Left ventricle myocardium inferior (tissue), 1 donor: ENCODE measurements at places on chromosomes 4 and X.

DNA sequence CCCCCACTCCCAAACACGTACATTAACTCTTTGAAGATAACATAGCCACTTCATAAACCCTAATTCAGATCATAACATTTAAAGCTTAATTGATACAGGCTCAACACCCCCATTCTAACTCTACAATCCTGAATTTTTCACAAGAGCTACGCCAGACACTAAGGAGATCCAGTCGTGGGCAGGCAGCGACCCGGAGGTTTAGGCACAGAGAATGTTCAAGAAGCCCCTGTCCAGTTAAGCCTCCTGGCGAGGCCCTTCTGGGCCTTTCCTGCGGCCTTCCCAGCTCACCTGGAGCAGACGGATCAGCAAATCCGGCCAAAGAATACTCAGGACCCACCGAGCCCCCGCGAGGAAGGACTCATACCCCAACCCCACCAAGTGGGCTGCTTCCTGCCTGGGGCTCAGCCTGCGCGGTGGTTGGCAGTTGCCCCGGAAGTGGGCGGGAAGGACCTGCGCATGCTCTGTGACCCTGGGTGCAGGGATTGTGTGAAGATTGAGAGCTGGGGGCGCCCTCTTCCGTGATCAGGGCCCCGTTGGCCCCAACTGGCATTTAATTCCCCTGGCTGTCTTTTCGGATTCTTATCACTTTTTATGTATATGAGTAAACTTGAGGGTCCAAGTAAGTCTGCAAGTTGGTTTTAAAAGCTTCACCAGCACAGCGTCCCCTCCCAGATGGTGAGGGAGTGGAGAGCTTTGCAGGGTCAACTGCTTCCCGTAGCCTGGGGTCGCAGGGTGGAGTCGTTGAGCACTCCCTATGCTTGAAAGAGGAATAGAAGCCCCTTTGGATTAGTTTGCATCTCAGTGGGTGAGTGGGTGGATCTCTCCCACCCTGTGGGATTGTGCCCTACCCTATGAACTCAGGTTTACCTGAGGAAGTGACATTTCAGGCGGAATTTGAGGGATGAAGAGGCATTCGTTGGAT lies at the start of gene TRIM61:
Gene TRIM61 (minus strand): TSS at position 415 of the 922 bp plus-strand sequence. CDS start 7,655 bp downstream, outside the sequence.
- H3K4me1 ChIP-seq: peaks cover 12% of the 10 kb centered on the region
- peak within 1 kb of the TSS; percentile 73 for H3K4me3 ChIP-seq
- peaks cover 15% of the 10 kb centered on the region for H3K36me3 ChIP-seq
- no peaks in the 10 kb centered on the region for H3K27me3 ChIP-seq
- peak; percentile 74 for DNase-seq
- peak within 1 kb of the TSS; percentile 67 for H3K27ac ChIP-seq

GRCh38 chr4:146186596-146186995 lies 11.1 kb downstream of the LSM6 start:
- no peak overlapping the region for H3K27ac ChIP-seq
- H3K4me3 ChIP-seq: no peak overlapping the region
- DNase-seq: no peak
- no peaks in the 10 kb centered on the region for H3K27me3 ChIP-seq
- peaks cover 25% of the 10 kb centered on the region for H3K4me1 ChIP-seq
- H3K36me3 ChIP-seq: peaks cover 80% of the 10 kb centered on the region

DNA sequence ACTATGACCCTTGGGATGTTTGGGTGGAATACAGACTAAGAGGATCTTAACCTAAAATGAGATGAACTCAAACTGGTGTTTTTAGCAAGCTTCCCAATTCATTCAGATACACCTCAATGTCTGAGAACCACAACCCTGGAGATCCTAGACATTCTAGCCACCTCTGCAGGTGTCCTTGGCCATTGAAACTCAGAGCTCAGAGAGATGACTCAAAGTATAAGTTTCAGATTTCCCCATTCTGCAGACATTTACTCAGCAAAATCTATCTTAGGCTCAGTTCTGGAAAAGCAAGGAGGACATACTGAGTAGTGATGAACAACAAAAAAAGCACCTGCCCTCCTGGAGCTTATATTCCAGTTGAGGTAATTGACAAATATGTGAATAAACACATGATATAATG lies 47.8 kb downstream of the COMMD8 start:
- H3K27ac ChIP-seq: no peak overlapping the region
- DNase-seq: no peak
- no peak overlapping the region for H3K4me3 ChIP-seq
- H3K4me1 ChIP-seq: no peaks in the 10 kb centered on the region

- no peak overlapping the region for H3K4me3 ChIP-seq
- H3K36me3 ChIP-seq: no peaks in the 10 kb centered on the region
- no peak overlapping the region for H3K27ac ChIP-seq
- H3K4me1 ChIP-seq: peaks cover 41% of the 10 kb centered on the region
Observed at GRCh38 chrX:44997282-44997812, 124.4 kb downstream of the KDM6A start.
